Activated CD8-positive, alpha-beta T cell treated with anti-CD3 and anti-CD28 coated beads for 36 hours (primary cell): ENCODE measurements at places on chromosomes 4 and X.

DNA sequence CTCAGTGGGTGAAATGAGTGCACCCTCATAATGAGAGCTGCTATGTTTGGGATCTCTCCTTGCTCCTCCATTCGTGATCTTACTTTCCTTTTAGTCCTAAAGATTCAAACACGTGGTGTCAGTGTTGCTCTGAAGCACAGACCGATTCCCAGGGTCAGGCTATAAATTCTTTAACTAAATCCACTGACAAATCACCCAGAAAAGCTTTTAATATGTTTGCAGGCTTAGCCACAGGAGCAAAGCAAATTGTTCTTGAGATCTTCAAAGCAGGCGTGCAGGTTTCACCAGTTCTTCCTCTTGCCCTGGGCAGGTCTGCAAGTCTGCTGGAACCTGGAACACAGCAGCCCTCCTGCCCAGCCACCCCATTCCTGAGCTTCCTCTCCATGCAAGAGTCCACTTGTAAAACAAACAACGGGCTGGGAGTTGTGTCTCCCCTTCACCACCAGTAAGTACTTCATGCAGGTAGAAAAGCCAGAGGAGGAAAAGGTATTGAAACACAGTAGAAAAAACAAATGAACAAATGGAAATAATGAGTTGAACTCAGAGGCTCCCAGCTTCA lies 70.1 kb upstream of the ENPP6 start:
- no peak for DNase-seq

- peak; percentile 87 for DNase-seq
Measured at GRCh38 chr4:7843831-7844593, 95.6 kb downstream of the AFAP1 start.

DNA sequence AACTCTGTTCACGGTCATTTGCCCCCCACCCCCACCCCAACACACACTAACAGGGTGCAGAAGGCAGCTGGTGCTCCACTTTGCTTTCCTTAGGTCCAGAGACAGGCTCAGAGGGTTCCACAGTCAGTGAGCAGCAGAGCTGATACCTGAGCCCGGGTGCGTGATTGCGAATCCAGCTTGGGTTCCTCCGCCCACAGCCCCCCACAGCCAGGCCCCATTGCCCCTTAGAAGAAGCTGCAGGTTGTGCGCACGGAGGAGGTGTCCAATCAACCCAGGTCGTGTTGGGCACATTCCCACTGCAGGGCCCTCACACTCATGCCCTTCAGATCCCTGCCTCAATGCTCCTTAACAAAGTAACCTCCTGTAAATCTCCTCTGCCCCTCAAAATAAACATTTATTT lies 85.0 kb downstream of the WFS1 start:
- DNase-seq, result no peak

DNA sequence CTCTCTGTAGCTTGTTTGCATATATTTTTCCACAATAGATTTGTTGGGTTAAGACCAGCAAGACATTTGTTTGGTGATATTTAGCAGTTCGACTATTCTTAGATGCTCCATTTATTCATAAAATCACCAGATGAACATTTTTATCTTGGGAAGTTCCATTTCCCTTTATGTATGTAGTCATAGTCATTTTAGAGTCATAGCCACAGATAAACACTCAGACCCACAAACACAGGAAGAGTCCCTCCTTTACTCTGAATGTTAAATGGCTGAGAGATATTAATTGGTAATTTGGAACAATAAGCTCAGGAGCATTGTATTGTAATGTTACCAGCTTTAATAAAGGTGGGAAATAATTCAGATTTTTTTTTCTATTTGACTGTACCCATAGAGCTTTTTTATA lies 1608.7 kb downstream of the STIM2 start:
- no peak for DNase-seq

DNA sequence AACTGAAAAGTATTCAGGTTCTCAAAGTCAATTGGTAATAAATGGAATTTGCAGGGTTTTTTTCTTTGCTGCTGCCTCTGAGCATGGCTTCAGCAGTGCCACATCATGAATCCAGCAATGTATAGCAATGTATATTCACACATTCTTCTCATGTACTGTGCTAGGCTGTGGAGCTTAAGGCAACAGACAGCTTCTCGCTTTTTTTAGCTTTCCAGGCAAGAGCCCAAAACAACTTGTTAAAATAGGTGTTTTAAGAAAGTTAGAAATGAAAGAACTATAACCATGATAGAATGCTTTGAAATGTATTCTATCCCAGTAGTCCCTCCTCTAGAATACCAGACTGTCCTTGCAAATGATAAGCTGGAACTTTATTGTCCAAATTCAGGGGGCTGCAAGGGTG lies 30.4 kb downstream of the SMIM43 start:
- DNase-seq, result no peak

DNA sequence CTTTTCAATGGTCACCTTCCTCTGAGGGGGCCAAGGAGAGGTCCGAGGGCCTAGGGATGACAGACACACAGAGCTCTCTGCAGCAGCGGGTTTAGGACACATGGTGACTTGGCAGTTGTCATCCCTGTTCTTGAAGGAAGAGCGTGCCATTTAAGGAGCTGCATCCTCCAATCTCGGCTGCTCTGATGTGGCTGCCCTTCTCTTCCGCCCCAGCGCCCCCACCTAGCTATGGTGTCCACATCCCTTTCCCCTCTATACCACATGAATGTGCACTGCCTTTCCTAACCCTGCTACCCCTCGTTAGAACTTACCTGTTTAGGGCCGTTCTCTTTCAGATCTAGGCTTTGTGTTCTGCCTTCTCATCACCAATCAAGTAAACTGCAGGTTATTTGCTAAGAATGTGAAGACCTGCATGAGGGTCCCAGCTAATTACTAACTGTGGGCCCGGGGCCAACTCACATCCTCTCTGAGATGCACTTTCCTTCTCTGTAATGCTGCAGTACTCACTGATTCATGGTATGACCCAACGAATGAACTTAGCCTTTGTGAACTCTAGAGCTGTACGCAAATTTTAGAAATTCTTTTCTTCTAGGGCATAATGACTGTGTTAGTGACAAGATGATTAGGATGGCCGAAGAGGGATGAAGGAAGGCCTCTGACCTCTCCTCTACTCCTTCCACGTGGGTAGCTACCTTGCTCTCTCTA lies 38.2 kb downstream of the CHST7 start:
- DNase-seq, result peak; percentile 43

GRCh38 chrX:72308209-72308565 lies 2.5 kb upstream of the CITED1 start:
- DNase-seq, result no peak

- DNase-seq, result no peak
Measured at GRCh38 chr4:168610911-168611530, 114.2 kb downstream of the PALLD start.

DNA sequence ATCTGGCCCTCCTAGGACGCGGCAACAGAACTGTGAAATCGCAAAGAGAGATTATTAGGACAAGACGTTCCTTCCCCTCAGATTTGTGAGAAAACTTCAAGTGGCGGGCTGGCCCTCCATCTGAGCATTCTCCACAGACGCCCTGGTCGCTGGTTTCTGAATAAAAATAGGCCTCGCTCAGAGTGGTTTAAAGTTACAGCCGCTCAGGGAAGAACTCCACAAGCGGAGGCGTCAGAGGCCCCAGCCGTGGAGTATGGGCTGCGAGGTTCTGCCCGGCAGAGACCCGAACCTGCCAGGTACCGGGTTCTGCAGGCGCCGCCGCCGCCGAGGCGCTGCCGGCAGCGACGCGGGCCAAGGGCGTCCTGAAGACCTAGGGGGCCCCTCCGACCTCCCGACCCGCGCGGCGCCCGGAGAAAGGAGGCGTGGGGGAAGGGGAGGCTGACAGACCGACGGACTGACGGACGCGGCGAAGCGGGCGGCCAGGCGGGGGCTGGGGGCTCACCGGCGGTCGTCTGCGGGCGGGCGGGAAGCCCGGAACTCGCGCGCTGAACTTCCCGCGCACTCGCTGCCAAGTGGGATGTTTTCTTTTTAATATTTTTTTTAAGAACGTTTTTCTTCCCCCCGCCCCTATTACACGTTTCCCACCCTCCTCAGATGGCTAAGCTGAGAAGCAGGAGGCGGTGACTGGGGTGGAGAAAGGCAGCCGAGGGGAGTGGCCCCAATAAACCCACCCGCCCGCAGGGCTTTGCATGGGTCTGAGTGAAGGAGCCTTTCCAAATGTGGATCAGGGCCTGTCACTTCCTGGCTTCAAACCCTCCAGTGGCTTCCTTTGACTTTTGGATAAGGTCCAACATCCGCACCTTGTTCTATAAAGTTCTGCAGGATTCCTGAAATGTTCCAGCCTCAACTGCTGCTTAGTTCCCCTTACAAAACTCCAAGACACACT lies at the start of gene PABPC4L:
Gene PABPC4L, minus strand, starts transcription at position 574 of the 946 bp plus-strand sequence. CDS start 770 bp downstream, outside the sequence.
- no peak for DNase-seq

- no peak for DNase-seq
Measured at GRCh38 chrX:68464796-68465195, 31.5 kb upstream of the OPHN1 start.

- DNase-seq, result no peak
Measured at GRCh38 chrX:125108921-125109320, 210.8 kb upstream of the TEX13C start.

- DNase-seq, result peak; percentile 43
Measured at GRCh38 chr4:37999000-37999716, 39.0 kb downstream of the PTTG2 start.

DNA sequence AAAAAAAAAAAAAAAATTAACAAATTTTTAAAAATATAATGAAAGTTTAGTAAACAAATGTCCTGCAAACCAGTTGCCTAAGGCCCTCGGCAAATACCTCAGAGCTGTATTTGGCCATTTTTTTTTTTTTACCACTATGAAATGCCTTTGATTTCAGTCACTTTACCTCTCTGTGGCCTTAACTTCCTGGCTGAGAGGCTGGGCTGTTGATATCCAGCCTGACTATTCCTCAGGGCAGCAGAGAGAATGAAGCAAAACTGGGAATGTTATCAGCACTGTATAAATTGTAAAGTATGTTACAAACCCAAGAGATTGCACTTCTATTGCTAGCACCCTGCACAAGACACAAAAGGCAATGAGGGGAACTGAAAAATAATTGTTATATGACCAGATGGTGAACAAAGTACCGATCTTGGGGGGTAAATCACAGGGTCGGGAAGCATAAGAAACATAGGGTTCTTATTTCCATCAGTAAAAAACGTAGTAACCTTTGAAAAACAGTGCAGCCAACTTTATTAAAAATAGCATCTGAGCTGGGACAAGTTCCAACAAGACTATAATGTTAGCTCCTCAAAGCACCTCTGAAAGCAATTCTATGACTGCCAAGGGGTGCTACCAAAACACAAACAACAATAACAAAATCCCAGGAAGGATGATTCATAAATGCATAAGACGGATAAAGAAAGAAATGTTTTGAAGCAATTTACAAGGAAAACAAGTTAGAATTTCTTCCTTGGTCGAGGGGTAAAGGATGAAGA lies 18.1 kb downstream of the USP46 start:
- no peak for DNase-seq

GRCh38 chr4:106493086-106493485 lies 124.5 kb upstream of the GIMD1 start:
- DNase-seq, result no peak

- DNase-seq, result no peak
Measured at GRCh38 chrX:41960142-41960541, 36.8 kb upstream of the CASK start.

DNA sequence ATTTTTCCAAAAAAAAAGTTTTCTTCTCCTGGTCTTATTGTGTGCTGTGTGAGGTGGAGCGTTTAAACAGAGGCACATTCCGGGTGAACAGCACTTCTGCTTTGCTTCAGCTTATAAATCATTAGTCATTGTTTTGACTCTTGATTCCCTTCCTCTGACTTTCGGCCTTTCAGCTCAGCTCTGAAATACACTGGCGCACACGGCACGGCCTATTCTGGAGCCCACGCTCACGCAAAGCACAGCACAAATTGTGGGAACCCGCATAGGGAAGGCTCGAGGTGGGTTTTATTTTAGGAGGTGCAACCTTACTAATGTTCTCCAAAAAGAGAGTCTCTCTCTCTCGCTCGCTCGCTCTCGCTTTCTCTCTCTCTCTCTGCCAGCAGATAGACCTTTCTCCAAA lies 4.0 kb downstream of the POU3F4 start:
- DNase-seq, result no peak

DNA sequence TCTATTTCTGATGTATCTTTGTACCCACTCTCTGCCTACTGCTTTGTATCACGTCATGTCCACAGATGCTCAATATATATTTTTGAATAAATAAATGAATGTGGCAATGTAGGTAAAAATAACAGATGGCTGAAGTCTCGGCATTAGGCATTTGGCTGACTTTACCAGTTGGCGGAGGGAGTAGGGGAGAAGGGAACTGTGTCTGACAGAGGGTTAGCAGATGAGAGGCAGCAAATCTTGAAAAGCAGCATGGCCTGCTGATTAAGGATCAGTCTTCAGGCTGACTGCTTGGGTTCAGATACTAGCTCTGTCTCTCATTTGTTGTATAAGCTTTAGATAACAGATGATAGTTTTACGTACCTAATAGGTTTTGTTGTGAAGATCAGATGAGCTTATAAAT lies 31.9 kb upstream of the RASGEF1B start:
- DNase-seq, result no peak

- no peak for DNase-seq
Measured at GRCh38 chr4:15344041-15344440, 83.8 kb upstream of the C1QTNF7 start.

DNA sequence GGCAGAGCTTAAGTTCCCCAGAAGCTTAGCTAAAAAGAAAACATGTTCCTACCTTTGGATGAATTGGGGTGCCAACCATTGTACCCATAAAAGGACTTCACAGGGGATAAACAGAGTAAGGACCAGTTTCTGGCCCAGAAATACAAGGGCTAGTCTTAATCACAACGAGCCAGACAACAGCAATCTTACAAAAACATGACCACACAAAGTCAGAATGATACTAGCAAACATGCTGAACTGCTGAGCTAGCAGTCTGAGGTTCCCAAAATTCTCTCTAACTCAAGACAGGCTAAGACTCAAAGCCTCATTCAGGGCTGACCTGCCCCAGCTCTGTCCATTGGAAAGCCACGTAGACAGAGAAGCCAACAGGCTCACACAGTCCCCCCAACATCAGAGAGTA lies 40.3 kb downstream of the ATP11C start:
- no peak for DNase-seq

GRCh38 chr4:182861346-182861745 lies 55.8 kb downstream of the DCTD start:
- DNase-seq, result no peak

DNA sequence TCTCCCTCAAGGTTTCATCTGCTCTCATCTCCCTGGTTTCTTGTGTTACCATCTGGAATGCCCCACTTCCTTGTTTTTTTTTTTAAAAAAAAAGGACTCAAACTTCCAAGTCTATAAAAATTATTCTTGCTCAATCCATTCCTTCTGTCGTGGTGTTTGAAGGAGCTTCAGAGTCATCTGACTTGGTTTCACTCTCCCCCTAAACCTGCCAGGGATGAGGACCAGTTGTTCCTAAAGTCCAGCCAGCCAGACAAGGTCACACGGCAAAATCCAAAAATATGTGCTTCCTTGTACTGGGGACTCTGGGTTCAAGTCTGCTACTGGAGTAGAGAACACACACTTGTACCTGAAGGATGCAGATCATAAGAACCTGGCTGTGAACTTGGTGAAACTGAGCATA lies 84.5 kb upstream of the GPM6B start:
- DNase-seq, result no peak

- DNase-seq, result no peak
Measured at GRCh38 chr4:88223516-88223915, 60.8 kb downstream of the PPM1K start.
